ENCODE measurements at places on chromosomes 4 and X.

GRCh38 chr4:8242782-8243560, 26.6 kb upstream of the HTRA3 start:
- DNase-seq, result no peak

GRCh38 chr4:39442998-39443397, 15.7 kb downstream of the RPL9 start:
- DNase-seq, result no peak

DNA sequence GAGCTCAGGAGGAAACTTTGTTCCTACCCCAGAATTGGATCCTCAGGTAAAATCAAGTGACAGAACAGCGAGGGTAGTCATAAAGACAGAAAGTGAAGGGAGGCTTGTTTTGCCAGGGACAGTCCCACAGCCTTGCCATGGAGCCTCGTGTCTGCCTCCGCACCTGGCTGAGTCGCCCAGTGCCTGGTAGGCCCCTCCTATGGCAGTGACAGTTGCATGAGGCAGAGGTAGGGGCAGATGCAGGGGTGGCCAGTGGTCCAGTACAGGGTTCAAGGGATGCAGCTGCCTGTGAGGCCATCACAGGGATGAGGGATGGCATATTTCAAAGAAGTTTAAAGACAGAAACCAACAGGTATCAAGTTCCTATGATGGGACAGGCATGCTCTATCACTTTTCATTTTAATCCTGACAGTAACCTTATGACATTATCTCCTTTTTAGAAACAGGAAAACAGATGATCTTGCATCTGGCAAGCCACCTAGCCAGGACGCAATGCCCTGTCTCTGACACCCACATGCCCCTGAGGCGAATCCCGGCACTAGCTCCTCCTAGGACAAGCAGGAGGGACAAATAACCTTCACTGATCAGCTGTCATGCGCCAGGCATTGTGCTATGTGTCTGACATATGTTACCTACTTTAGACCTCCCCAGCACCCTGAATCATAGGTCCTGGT, 127.4 kb upstream of the ENPP6 start:
- no peak for DNase-seq

- DNase-seq, result no peak
Measured at GRCh38 chr4:55931833-55932232, 16.9 kb upstream of the CEP135 start.

DNA sequence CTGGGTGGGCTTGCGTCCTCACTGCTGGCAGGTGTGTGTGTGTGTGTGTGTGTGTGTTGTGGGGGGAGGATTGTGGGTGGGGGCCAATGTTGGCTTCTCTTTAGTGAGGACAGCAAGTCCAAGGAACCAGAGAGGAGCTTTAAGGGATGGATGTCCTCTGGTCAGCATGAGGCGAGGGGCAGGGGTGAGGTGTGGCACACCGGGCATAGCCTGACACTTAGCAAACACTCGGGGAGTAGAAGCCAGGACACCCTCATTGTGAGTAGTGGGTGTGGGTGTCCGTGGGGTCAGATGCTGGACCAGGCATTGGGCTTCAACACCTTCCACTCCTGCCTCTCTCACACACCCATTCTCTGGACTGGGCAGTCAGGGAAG, 2.8 kb downstream of the SORCS2 start:
- no peak for DNase-seq

GRCh38 chr4:25950461-25951389, 36.7 kb downstream of the SMIM20 start:
- no peak for DNase-seq

GRCh38 chr4:39597695-39598381, 40.8 kb downstream of the SMIM14 start:
- no peak for DNase-seq

GRCh38 chr4:119623025-119623424, 5.6 kb downstream of the PDE5A start:
- DNase-seq, result no peak

DNA sequence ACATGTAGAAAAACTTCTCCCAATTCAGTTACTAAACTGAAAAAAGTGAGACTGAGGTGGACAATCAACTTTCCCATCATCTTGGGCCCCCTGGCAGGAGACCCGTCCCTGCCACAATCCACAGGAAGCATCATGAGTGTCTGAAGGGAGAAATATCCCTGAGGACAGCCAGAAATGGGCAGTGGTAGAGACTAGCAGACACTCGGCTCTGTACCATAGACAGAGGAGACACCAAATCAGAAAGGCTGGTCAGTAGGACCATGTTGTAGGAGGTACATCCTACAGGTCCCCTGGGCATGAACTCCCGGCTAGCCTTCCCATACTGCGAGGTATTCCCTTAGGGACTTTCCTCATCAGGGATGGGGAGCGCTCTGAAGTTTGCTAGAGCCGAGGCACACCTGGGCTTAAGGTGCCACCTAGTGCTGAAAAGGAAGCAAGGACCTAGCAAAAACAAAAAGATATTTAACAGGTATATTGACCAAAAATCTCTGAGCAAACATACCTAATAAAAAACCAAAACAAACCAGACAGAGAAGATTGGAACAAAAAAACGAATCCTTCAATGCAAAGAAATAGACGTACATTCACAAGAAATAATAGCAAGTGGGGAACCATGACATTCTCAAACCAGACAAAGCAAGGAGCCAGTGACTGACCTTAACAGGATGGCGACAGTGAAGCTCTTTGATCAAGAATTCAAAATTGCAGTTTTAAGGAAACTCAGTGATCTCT, 55.6 kb downstream of the HAUS3 start:
- DNase-seq, result peak; percentile 0

DNA sequence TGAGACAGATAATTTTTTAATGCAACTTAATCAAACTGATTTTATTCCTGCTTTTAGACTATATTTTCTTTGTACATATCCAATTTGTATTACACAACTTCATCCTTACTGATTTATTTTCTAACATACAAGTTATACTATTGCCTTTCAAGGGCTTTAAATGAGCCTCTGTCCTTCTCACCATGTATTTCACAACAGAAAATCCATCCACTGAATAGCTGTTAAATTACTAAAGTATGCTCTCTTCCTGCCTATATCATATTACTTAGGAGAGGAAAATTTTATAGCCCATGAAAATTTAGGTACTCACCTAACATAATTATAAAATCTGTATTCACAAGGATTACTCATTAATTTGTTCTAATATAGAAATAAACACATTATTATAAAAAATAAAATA, 528.6 kb downstream of the ANKRD50 start:
- DNase-seq, result no peak

DNA sequence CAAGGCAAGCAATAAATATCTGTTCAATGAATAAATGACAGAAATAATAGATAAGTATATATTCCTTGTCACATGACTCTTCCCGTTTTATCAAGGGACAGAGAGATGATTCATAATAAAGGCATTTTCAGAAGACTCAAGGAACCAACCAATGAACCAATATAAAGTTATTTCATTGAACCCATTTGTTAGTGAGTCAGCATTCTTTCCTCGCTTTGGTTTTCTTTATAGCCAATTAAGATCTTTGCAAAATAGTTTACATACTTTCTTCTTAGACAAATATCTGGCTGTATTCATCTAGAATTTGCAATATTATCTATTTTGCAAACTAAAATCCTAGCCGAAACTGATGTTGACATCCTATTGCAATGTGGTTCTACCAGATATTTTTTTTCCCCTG, 269.4 kb downstream of the IL15 start:
- DNase-seq, result no peak

GRCh38 chr4:189792924-189793618, 147.6 kb upstream of the FRG1 start:
- DNase-seq, result peak; percentile 14

DNA sequence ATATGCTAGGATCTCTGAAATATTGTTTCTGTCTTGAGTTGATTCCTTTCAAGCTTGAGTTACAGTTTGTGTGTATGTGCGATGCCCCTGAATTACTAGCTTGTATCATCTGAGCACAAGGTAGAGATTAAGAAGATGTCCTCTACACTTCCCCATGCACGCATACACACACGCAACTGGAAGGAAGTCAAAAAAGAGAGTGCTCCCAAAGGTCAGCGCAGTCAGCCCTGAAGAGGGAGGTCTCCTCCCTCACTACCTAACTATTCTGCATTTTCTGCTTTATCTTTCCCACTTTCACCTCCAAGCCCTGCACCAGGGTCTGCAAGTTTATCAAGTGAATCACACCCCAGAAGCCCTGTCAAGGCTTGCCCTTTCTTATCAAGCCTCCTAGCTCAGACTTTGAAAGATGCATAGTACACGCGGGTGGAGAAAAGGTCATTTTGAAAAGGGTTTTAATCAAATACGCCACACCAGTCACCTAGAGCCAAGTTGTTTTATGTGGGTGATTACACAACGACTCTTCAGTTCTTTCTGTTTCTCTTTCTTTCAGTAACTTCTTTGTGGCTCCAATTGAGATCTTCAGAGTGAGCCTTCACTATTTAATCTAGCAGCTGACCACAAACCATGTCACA, 127.7 kb downstream of the ASB9 start:
- no peak for DNase-seq

- DNase-seq, result no peak
Measured at GRCh38 chr4:24260133-24260715, 324.1 kb downstream of the DHX15 start.

DNA sequence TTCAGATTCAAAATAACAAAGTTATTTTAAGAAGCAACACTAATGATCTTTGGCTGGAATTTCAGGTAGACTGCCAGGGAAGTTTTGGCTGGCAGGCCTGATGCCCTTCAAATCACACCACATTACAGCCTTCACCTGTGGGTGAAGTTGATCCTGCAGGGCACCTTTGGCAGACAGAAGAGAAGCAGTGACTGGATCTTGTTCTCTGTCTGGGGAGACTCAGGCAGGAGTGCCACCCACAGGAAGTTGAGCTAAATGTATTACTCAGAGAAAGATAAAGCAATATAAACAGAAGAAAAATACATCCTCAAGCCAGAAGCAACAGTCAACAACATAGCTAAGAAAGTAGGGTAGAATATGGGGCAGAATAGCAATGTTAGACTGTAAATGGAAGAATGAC, 12.8 kb upstream of the CFAP299 start:
- DNase-seq, result no peak
